ENCODE measurements at places on chromosomes 12 and 14. TPM values are rescaled to one million over a fixed set of nuclear protein-coding genes. Genes with fewer than 3 reads are reported as not detected.
A peak's percentile ranks its signal among the peaks of the same experiment; 100 is the strongest.

- no peaks in the 10 kb centered on the region for H3K27me3 ChIP-seq
- no peaks in the 10 kb centered on the region for H3K4me1 ChIP-seq
- no peak overlapping the region for H3K4me3 ChIP-seq
- no peak overlapping the region for H3K27ac ChIP-seq
Measured at GRCh38 chr12:66692170-66692569, 13.3 kb upstream of the GRIP1 start.

- no peak for DNase-seq
- no peak overlapping the region for H3K4me3 ChIP-seq
Measured at GRCh38 chr12:124856842-124857178, 6.9 kb downstream of the SCARB1 start.

DNA sequence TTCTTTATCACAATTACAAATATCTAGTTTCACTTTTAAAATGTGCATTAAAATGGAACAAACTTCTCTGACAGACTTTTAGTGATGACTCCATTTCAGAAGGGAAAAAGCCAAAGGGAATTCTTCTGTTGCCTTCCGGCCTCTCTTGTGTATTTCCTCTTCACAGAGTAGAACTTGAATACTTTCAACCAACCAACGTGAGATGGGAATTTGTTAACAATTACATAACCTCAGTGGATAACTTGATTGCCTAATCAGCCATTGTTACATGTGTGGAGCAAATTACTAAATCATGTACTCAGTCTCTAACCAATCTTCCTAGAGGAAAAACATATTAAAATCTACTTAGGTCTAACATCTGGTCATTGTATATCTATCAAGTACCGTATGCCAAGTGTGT lies 291.1 kb downstream of the SYT1 start:
- no peak overlapping the region for H3K4me3 ChIP-seq
- DNase-seq = no peak
- H3K36me3 ChIP-seq = no peaks in the 10 kb centered on the region
- H3K4me1 ChIP-seq = no peaks in the 10 kb centered on the region
- H3K27ac ChIP-seq = no peak overlapping the region

- H3K27me3 ChIP-seq = no peaks in the 10 kb centered on the region
- H3K27ac ChIP-seq = no peak overlapping the region
- H3K4me1 ChIP-seq = no peaks in the 10 kb centered on the region
- H3K36me3 ChIP-seq = no peaks in the 10 kb centered on the region
- no peak for DNase-seq
Measured at GRCh38 chr12:22787557-22787956, 162.6 kb downstream of the ETNK1 start.

DNA sequence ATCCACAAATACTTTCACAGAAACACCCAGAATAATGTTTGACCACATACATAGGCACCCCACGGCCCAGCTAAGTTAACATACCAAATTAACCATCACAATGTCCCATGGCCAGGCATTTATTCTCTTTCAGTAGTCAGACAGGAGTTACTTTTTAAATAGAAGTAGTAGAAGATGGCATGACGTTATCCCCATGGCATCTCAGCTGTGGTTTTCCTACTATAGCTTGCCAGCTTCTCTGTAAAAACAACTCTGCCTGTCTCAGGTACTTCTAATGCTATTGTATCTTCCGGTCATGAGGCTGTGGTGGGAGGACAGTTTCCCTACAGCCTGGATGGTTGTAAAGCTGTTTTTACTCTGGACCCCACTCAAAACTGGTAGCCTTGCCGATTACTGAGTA lies 19.3 kb downstream of the CTSG start:
- H3K4me1 ChIP-seq = no peaks in the 10 kb centered on the region
- no peak overlapping the region for H3K4me3 ChIP-seq
- DNase-seq = no peak
- no peaks in the 10 kb centered on the region for H3K36me3 ChIP-seq

GRCh38 chr12:124508381-124509079 lies 58.9 kb downstream of the NCOR2 start:
- no peaks in the 10 kb centered on the region for H3K27me3 ChIP-seq
- H3K4me1 ChIP-seq = no peaks in the 10 kb centered on the region

DNA sequence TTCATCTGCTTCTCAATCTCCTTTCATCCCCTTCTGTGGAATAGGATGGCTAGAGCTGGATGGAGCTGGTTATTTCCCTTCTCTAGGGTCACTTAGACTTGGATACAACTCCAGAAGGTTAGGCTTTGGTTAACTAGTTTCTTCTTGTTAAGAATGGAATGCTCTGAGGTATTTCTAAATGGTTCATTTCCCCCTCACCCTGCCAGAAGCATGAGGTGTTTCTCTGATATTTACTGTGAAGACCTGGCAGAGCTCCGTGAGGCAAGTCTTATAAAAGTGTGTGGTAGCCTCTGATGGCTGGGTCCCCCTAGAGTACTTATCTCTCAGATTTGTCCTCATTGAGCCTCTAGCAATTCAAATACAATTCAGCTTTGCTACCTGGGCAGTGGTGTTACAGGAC lies 207.9 kb downstream of the SLC16A7 start:
- H3K4me1 ChIP-seq = no peaks in the 10 kb centered on the region
- DNase-seq = no peak
- no peak overlapping the region for H3K27ac ChIP-seq
- H3K27me3 ChIP-seq = no peaks in the 10 kb centered on the region
- no peak overlapping the region for H3K4me3 ChIP-seq

- H3K4me1 ChIP-seq = peaks cover 10% of the 10 kb centered on the region
- no peaks in the 10 kb centered on the region for H3K27me3 ChIP-seq
- peak; percentile 44 for DNase-seq
- peak overlapping the region; percentile 65 for H3K27ac ChIP-seq
- no peaks in the 10 kb centered on the region for H3K36me3 ChIP-seq
Measured at GRCh38 chr14:70807898-70808415, 1.4 kb downstream of the MAP3K9 start.

GRCh38 chr14:104360501-104360900 lies 219.1 kb upstream of the C14orf180 start:
- DNase-seq = no peak
- no peak overlapping the region for H3K4me3 ChIP-seq
- no peaks in the 10 kb centered on the region for H3K27me3 ChIP-seq

DNA sequence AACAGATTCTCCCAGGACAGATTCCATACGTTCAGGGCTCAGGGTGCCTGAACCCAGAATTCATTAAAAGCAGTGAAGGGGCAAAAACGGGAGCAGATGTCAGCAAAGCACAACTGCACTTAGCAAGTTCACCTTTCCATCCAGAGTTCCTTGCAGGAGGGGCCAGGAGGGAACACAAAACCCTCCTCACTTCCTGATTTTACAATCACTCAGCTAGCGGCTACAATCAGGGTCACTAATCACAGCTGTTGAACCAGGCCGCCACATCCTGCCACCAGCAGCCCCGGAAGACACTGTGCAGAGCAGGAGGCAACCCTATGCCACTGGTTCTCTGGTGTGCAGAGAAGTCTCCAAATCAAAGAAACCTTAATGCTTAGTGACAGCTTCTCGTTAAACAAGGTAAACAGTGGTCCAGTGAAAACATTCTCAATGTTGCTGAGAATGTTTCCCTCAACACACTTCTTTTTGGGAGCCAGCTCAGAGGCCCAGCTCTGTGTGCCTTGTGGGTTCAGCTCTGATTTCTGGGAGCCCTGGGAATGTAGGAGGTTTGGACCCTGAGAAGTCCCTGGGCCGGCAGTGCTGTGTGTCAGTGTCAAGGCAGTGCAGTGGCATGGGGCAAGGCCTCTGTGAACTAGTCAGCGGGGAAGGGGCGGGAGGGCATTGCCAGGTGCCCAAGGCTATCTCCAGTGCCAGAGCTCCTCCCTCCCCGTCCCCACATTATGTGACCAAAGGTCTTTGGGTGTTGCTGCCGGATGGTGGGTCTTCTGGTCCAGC lies 54.5 kb downstream of the VCPKMT start:
- no peaks in the 10 kb centered on the region for H3K36me3 ChIP-seq
- H3K4me1 ChIP-seq = peaks cover 68% of the 10 kb centered on the region
- H3K27me3 ChIP-seq = no peaks in the 10 kb centered on the region
- peak; percentile 67 for DNase-seq

DNA sequence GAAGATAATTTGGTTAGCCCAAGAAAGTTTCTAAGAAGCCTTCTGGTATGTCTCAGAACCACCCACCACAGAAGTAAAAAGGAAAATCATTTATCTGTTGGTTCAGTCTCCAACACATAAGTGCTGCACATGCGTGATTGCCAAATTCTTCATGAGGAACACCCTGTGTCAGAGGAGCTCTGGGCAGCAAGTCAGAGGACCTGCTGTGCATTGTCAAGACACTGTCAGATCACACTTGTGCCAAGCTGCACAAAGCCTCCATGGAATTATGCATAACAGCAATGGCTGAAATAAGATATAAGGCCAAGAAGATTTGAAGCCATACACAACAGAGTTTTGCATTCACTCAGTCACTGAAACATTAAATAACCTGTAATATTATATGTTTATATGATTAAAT lies 1304.7 kb upstream of the FLRT2 start:
- no peaks in the 10 kb centered on the region for H3K4me1 ChIP-seq
- H3K27ac ChIP-seq = no peak overlapping the region
- H3K27me3 ChIP-seq = no peaks in the 10 kb centered on the region
- no peak overlapping the region for H3K4me3 ChIP-seq
- DNase-seq = no peak

DNA sequence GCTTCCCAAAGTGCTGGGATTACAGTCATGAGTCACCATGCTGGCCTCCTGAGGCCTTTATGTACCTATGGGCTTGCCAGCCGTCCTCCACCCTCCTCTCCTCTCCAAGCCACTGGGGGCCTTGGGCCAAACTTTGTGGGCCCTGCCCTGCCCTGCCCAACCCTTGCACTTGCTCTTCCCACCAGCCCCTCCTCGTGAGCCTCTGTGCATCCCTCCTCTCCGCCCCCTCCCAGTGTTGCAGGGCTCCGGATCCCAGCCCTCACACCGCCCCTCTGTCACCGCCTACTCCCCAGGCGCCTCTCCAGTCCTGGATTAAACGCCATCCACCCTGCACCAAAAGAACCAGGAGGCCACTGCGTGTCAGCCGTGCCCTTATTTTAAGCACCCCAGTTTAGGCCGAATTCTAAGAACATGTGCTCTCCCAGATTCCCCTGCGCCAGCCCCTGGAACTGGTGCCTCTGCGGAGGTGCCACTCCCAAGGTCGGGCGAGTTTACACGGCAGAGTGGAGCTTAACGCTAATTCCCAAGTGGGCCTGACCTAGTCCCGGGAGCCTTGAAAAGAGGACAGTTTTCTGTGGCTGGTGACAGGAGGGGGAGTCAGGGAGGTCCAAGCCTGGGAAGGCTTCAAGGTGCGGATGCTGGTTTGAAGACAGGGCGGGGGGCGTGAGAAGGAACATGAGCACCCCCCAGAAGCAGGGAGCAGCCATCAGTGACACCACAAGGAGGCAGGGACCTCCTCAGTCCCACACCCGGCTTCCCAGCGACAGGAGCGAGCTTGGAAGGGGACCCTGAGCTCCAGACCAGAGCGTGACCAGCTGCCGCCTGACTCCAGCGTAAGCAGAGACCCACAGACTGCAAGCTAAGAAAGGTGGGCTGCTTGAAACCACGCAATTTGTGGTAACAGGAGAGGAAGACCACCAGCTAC lies 21.2 kb upstream of the CDCA4 start:
- no peak overlapping the region for H3K27ac ChIP-seq
- H3K4me1 ChIP-seq = peaks cover 9% of the 10 kb centered on the region
- no peaks in the 10 kb centered on the region for H3K27me3 ChIP-seq
- no peak for DNase-seq
- H3K4me3 ChIP-seq = no peak overlapping the region
- no peaks in the 10 kb centered on the region for H3K36me3 ChIP-seq

DNA sequence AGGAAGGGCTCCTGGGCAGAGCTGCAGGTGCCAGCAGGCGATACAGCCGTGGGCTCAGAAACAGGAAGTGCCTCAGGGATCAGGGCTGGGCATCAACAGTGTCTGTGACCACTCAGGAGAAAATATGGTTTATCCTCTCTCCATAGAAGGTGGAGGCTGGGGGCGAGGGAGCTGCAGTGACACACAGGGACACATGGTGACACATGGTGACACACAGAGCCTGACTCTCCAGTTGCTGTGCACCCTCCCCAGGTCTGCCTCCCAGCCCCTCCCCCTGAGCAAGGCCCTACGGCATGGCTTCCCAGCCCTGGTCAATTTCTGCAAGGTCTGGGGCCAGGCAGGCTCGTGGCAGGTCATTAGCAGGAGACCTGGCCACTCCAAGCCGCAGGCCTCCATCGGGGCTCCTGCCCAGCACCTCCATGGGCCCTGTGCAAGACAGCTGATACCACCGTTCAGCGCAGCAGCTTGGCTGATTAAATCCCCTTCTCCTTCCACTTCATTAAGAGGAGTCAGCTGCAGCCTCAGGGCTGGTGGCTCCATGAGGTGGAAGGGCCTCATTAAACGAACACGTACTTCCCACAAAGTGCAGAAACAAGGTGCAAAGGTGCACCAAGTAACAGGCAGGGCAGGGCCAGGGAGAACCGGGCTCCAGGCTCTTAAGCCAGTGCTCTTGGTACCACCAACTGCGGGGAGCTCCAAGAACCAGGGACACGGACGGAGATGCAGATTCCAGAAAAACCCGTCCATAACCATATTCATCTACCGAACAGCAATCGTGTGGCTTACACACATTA lies 60.7 kb downstream of the CCNK start:
- no peak overlapping the region for H3K27ac ChIP-seq
- no peaks in the 10 kb centered on the region for H3K36me3 ChIP-seq
- no peaks in the 10 kb centered on the region for H3K4me1 ChIP-seq

GRCh38 chr14:64026600-64026999 lies 173.8 kb downstream of the SYNE2 start:
- no peaks in the 10 kb centered on the region for H3K4me1 ChIP-seq
- no peak overlapping the region for H3K4me3 ChIP-seq
- H3K27ac ChIP-seq = no peak overlapping the region
- DNase-seq = no peak
- H3K27me3 ChIP-seq = no peaks in the 10 kb centered on the region

- H3K27me3 ChIP-seq = no peaks in the 10 kb centered on the region
- H3K4me3 ChIP-seq = peak overlapping the region; percentile 66
- H3K27ac ChIP-seq = peak overlapping the region; percentile 96
- peaks cover 39% of the 10 kb centered on the region for H3K4me1 ChIP-seq
- DNase-seq = peak; percentile 25
Measured at GRCh38 chr12:6605421-6606330, 1.5 kb downstream of the CHD4 start.

- H3K27me3 ChIP-seq = no peaks in the 10 kb centered on the region
- no peaks in the 10 kb centered on the region for H3K36me3 ChIP-seq
- H3K4me3 ChIP-seq = no peak overlapping the region
- no peak overlapping the region for H3K27ac ChIP-seq
Measured at GRCh38 chr14:36430662-36431084, 89.4 kb downstream of the NKX2-1 start.

- DNase-seq = no peak
- no peak overlapping the region for H3K27ac ChIP-seq
- H3K36me3 ChIP-seq = no peaks in the 10 kb centered on the region
- H3K27me3 ChIP-seq = no peaks in the 10 kb centered on the region
- no peak overlapping the region for H3K4me3 ChIP-seq
- peaks cover 4% of the 10 kb centered on the region for H3K4me1 ChIP-seq
Measured at GRCh38 chr12:116133149-116133548, 144.3 kb downstream of the MED13L start.

Gene TOMM20L
- total RNA-seq = not detected

Gene CD4
- total RNA-seq = 256 TPM

Gene RNF212B
- total RNA-seq = not detected

Gene MYO1A
- 2.2 TPM for total RNA-seq

Gene GPX2
- not detected for total RNA-seq

Gene IFI27L1
- 6.3 TPM for total RNA-seq
